ENCODE measurements at places on chromosomes 1 and 21. TPM values are rescaled to one million over a fixed set of nuclear protein-coding genes. Genes with fewer than 3 reads are reported as not detected.

Gene DIO1
- not detected for total RNA-seq

Gene ANGPTL3
- total RNA-seq, result not detected

Gene AMY1A
- total RNA-seq, result not detected

Gene TNFRSF9
- 13.9 TPM for total RNA-seq

Gene IFI6
- 267 TPM for total RNA-seq

Gene SYT14
- not detected for total RNA-seq

Gene PPIAL4G
- total RNA-seq, result 1.0 TPM

Gene PRAMEF6
- not detected for total RNA-seq

Gene RAD54L
- total RNA-seq, result 33.3 TPM

Gene DCAF6
- 22.9 TPM for total RNA-seq

Gene GBP4
- 147 TPM for total RNA-seq

Gene KPRP
- not detected for total RNA-seq

Gene PRAMEF1
- total RNA-seq, result not detected

Gene CSF3R
- 1.1 TPM for total RNA-seq

Gene GSTM2
- 52.0 TPM for total RNA-seq

Gene SPRR2E
- total RNA-seq, result not detected

Gene TMEM50B
- 37.8 TPM for total RNA-seq

Data from T-helper 1 cell treated with Interleukin-12 subunit alpha and Interleukin-12 subunit beta and Interleukin-4 antibody, amounts not matched to agents 30 ng/mL and 1 ng/mL, for 36 hours (primary cell).